ENCODE measurements at places on chromosomes 11 and 22. TPM values are rescaled to one million over a fixed set of nuclear protein-coding genes. Genes with fewer than 3 reads are reported as not detected.

DNA sequence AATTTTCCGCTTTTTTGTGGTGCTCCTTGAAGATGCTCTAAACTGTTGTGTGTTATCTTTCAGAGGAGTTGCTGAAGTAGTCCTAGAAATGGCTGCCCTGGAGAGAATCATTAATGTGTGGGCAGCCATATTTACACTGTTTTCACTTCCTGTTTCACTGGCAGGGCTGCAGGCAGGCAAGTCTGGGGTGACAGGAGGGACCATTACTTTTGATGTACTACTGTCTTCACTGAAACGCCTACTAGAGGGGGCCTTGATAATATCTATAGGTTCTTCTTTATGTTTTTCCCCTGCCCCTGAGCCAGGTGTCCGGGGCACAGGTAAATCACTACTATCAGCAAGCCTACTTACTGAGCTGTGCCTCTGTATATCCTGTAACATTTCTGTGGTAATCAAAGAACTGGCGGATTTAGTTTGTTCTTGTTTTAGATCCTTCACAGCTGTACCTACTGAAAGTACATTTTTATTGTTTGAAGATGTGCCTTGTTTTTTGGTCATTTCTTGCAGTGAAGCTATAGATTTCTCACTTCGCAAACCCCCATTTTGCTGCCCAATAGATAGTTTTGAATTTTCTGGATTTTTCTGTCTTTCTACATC, 39.7 kb downstream of the ACAT1 start:
- H3K27ac ChIP-seq: no peak overlapping the region
- peaks cover 10% of the 10 kb centered on the region for H3K36me3 ChIP-seq
- H3K4me3 ChIP-seq: no peak overlapping the region
- no peak for DNase-seq

The FOLH1 gene
- total RNA-seq: 10.1 TPM

- H3K27ac ChIP-seq: no peak overlapping the region
- H3K4me1 ChIP-seq: no peaks in the 10 kb centered on the region
- H3K36me3 ChIP-seq: no peaks in the 10 kb centered on the region
- DNase-seq: no peak
Observed at GRCh38 chr11:79059141-79059540, 381.7 kb downstream of the TENM4 start.

The MMP8 gene
- 1.7 TPM for total RNA-seq

DNA sequence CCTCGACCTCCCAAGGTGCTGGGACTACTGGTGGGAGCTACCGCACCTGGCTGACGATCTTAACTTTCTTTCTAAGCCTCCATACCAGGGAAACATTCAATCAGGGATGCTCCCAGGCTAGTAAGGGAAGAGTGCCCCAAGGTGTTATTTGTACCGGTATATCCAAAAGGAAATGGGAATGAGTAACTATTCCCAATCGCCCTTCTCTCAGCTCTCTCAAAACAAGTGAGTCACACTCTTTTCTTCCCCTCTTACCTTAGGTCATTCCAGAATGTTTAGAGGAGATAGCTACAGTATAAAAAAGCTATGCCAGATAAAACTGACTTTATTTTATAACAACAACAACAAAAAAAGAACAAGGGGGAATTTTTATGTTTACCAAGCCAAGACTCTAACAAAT, 13.7 kb downstream of the DCDC1 start:
- H3K36me3 ChIP-seq: no peaks in the 10 kb centered on the region
- H3K4me1 ChIP-seq: no peaks in the 10 kb centered on the region
- no peak for DNase-seq
- H3K27me3 ChIP-seq: peaks cover 5% of the 10 kb centered on the region
- no peak overlapping the region for H3K27ac ChIP-seq

- no peaks in the 10 kb centered on the region for H3K4me1 ChIP-seq
- peaks cover 19% of the 10 kb centered on the region for H3K36me3 ChIP-seq
- no peaks in the 10 kb centered on the region for H3K27me3 ChIP-seq
- peak; percentile 78 for DNase-seq
- H3K4me3 ChIP-seq: no peak overlapping the region
Observed at GRCh38 chr11:59207988-59208451, 4.7 kb downstream of the MPEG1 start.

GRCh38 chr11:78109081-78110015, 29.7 kb upstream of the NDUFC2 start:
- H3K27me3 ChIP-seq: no peaks in the 10 kb centered on the region
- no peak overlapping the region for H3K27ac ChIP-seq
- H3K4me3 ChIP-seq: no peak overlapping the region
- H3K36me3 ChIP-seq: peaks cover 15% of the 10 kb centered on the region
- peak; percentile 4 for DNase-seq

The MAJIN gene
- not detected for total RNA-seq

- H3K4me3 ChIP-seq: no peak overlapping the region
- H3K4me1 ChIP-seq: no peaks in the 10 kb centered on the region
- DNase-seq: peak; percentile 66
- H3K36me3 ChIP-seq: no peaks in the 10 kb centered on the region
- H3K27me3 ChIP-seq: no peaks in the 10 kb centered on the region
- H3K27ac ChIP-seq: no peak overlapping the region
Observed at GRCh38 chr11:44178381-44178780, 82.9 kb downstream of the EXT2 start.

GRCh38 chr11:86761978-86762377, 38.4 kb upstream of the PRSS23 start:
- no peaks in the 10 kb centered on the region for H3K27me3 ChIP-seq
- no peaks in the 10 kb centered on the region for H3K36me3 ChIP-seq
- no peaks in the 10 kb centered on the region for H3K4me1 ChIP-seq
- no peak for DNase-seq
- no peak overlapping the region for H3K27ac ChIP-seq
